Lung microvascular endothelial cell (primary cell): ENCODE measurements at places on chromosomes 3 and 15. TPM values are rescaled to one million over a fixed set of nuclear protein-coding genes. Genes with fewer than 3 reads are reported as not detected.

The PLA2G4E gene
- total RNA-seq, result not detected in 2 replicates

The UBAP1L gene
- 1.1 and 2.6 TPM in 2 replicates for total RNA-seq

The COL6A5 gene
- total RNA-seq, result not detected in 2 replicates

The CLDN18 gene
- not detected in 2 replicates for total RNA-seq

The GP5 gene
- total RNA-seq, result under 0.01 and 0.20 TPM in 2 replicates

The ARRDC4 gene
- total RNA-seq, result 0.79 and 0.87 TPM in 2 replicates

The WDR93 gene
- not detected in 2 replicates for total RNA-seq

GRCh38 chr3:47989981-47990440 lies 26.2 kb downstream of the MAP4 start:
- DNase-seq, result peak; percentile 90

GRCh38 chr3:88092270-88092669 lies 33.2 kb downstream of the ZNF654 start:
- no peak for DNase-seq

- DNase-seq, result no peak
These were observed 41.7 kb downstream of the SOX2 start for GRCh38 chr3:181753391-181753790.

- peak; percentile 12 for DNase-seq
These were observed 543.4 kb downstream of the GBE1 start for GRCh38 chr3:81218023-81218422.

DNA sequence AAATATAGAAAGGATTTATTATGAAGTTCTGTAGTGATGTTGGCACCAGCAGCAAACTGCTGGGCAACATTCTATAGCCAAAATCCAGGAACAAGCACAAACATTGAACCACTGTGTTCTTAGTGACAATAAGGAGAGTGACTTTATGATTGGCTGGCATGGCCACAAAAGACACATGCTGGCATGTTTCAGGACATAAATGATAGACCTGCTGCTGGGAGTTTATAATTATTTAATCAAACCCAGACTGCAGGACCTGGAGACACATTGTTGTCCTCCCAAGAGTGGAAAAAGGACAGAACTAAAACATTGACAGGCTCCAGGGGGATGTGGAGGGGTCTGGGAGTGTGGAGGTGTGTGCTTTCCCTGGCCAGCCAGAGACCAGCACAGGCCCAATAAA lies 255.3 kb upstream of the LRTM1 start:
- DNase-seq, result no peak

DNA sequence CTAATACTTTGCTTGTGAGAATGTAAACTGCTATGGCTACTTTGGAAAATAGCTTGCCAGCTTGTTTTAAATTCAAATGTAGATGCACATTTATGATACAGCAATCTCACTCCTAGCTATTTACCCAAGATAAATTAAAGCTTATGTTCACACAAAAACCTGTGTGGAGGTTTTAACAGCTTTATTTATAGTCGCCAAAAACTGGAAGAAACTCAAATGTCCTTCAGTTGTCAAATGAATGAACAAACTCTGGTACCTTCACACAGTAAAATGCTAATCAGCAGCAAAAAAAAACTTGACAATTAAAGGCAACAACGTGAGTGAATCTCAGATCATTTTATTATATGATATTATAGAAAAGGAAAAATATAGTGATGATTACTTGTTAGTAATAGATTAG lies 248.6 kb upstream of the NECTIN3 start:
- no peak for DNase-seq

DNA sequence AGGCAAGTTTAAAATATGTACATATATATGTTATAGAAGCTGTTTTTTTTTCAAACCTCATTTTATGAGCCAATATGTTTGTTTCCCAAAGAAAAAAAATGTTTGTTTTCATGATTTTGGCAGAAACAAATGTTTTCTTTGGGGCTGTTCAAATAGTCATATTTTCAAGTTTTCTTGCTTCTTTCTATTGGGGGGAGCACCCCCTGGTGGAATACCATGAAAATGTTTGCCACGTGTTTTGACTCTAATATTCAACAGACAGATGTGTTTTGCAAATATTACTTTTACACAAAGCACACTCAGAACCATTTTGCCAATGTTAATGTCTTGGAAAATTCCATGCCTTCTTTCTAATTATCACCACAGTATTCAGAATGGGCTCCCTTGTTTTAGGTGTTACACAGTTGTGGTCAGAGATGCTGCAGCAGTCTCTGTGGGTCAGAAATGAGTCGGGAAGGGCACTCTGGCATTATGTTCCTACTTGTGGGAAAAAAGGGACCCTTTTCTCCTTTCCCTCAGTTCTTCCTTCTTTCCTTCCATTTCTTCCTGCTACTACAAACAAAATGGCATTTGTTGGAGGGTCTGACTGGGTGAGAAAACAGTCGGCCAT lies 817.0 kb downstream of the TUSC7 start:
- peak; percentile 59 for DNase-seq

GRCh38 chr3:194257916-194258668 lies 93.0 kb downstream of the CPN2 start:
- DNase-seq, result no peak

- no peak for DNase-seq
These were observed 428.9 kb downstream of the NLGN1 start for GRCh38 chr3:173826416-173826815.

DNA sequence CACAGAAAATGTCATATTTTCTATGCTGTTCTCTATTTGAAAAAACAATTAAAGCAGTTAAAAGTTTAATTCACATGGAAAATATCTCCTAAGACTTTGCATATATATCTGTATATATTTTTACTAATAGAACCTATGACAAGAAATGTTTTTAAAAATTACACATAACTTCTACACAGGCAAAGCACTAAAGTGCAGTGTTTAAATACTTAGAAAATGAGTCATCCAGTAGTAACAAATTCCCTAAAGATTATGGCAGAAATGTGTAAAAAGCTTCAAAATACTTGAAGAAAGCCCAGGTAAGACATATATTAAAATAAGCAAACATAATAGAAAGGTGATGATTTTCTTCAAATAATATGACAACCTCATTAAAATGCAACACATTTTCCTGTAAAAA lies 236.6 kb downstream of the TBC1D5 start:
- peak; percentile 13 for DNase-seq

DNA sequence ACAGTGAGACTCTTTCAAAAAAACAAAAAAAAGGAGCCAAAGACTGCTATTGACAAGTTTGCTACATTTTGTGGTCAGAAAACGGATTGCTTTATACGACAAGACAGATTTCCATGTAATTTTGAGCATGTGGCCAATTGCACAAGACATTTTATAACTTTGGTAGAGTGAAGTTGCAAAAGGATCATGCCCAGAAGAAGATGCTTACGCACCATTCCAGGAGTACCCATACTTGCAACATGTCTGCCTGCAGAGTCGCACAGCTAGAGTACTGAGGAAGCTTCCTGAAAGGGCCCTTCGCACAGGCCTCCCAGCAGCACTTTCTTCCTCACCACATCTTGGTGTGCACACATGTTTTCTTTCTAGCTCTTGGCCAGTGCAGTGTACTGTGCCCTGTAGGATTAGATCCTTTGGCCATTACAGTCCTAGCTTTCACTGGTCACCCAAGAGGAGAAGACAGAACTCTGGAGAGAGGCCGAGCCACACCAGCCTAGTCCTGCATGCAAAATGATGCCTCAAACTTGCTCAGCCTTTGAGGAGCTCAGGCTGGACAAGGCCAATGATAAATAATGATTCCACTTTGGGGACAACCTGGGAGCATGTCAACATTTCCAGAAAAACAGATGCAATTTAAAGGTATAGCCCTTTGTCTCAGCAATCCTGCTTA lies 11.7 kb downstream of the CHDH start:
- no peak for DNase-seq

- no peak for DNase-seq
These were observed 380.6 kb upstream of the C2CD4B start for GRCh38 chr15:62545467-62546227.

- DNase-seq, result peak; percentile 37
These were observed 4.6 kb upstream of the RTP2 start for GRCh38 chr3:187706971-187707370.

- DNase-seq, result no peak
These were observed 318.7 kb upstream of the SEMA6D start for GRCh38 chr15:47398594-47398993.

GRCh38 chr3:12841970-12842328 lies 584 bp upstream of the RPL32 start:
- no peak for DNase-seq

DNA sequence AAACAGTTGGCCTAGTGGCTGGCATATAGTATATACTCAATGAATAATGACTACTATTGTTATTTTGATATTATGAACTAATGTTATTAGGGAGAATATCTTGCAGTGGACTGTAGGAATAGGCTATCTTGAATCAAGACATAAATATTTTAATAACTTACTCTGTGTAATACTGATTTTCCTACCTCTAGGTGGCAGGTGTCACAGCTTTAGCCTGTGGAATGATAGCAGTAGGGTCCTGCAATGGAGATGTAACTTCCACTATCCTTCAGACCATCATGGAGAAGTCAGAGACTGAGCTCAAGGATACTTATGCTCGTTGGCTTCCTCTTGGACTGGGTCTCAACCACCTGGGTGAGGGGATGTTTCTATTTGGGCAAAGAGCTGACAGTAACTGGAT lies 6.5 kb downstream of the PSMD2 start:
- DNase-seq, result peak; percentile 62

DNA sequence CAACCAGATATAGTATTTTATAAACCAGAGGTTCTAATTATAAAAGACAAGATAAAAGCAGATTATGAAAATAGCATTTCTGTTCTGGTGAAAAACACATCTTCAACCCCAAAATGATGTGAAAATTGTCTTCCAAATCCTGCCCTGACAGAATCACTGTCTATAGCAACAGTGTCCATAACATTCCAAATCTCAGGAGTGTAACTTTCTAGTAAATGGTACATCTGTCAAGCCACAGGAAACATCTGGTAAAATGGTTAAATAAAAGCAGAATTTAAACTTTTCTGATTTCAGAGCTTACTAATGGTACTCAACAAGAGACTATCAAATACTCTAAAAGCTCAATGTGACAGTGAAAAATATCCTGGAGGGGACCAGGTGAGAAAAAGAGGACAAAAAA lies 60.5 kb downstream of the VGLL4 start:
- peak; percentile 63 for DNase-seq

DNA sequence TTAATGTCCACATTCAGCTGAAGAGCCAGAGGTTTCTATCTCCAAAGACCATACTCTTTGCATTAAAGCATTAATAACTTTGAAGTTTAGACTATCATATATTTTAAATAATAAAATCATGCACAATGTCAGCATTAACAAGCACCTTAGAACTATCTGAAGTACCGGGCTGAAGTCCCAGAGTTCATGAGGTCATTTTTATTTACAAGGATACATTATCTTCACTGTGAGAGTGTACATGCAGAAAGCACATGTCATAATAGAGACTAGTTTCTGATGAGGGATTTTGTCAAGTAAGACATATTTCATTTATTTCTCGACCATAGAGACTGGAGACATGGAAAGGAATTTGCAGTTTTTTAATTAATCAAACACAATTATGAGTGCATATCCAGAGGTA lies 52.4 kb upstream of the SI start:
- DNase-seq, result no peak

- DNase-seq, result peak; percentile 81
These were observed 5.3 kb downstream of the CLK3 start for GRCh38 chr15:74620636-74621545.

- no peak for DNase-seq
These were observed 17.8 kb downstream of the CRTC3 start for GRCh38 chr15:90547540-90547939.

- DNase-seq, result no peak
These were observed 27.3 kb downstream of the NPTN start for GRCh38 chr15:73605759-73606436.

- no peak for DNase-seq
These were observed 678 bp upstream of the TFG start for GRCh38 chr3:100708644-100708988.

DNA sequence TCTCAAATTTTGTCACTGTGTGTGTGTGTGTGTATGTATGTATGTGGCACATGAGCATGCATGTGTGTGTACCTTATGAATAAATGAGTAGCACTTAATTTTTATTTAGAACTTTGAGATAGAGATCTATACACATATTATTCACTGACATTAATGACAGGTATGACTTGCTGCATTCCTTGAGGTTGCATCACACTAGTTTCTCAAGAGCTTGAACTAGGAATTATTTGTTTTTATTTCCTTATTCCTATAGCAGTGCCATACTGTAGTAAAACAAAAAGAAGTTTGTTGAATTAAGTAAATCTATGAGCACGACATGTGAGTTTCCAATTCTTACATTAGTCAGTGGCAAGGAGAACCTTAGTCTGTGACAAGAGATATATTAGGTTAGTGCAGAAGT lies 943.9 kb downstream of the ROBO1 start:
- no peak for DNase-seq

DNA sequence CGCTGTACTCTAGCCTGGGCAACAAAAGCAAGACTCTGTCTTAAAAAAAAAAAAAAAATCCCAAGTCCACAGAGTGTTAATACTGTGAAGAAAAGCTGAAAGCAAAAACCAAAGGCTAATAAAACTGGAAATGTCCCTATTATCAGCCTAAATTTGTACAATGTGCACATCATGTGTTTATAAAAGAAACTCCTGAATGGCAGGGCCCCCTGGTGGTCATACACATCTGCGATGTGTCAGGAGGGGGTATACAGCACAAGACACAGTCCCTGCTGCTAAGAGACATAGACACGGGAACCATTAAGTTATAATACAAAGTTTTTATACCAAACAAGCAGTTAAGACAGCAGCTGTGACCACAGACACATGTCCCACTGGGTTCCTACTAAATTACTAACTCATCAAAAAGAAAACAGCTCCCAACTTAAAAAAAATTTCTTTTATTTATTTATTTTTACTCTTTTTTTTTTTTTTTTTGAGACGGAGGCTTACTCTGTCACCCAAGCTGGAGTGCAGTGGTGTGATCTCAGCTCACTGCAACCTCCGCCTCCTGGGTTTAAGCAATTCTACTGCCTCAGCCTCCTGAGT lies 31.0 kb downstream of the IDH2 start:
- DNase-seq, result peak; percentile 93

DNA sequence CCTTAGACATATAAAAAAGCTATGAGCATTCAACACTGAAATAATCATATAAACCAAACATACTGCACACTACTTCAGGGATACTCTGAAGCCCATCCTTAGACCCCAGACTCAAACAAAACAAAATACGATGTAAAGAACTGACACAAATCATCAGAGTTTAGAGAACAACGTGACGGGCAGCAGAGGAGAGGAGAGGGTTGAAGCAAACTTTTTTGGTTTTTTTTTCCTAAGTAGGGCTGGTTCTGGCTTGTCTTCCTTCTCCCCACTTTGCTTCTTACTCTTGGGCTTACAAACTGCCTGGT lies 34.7 kb downstream of the GAP43 start:
- no peak for DNase-seq
